Gastrocnemius medialis (tissue), 4 donors: ENCODE measurements at places on chromosomes 2 and 18. TPM values are rescaled to one million over a fixed set of nuclear protein-coding genes. Genes with fewer than 3 reads are reported as not detected.

The REG3A gene
- total RNA-seq: not detected

The HOXD13 gene
- not detected for total RNA-seq

The SPP2 gene
- total RNA-seq: 0.60 TPM

The PRSS56 gene
- total RNA-seq: 1.0 TPM

The CMPK2 gene
- 2.1 TPM for total RNA-seq

The ST8SIA5 gene
- total RNA-seq: 1.7 TPM

The PTPRN gene
- total RNA-seq: not detected

The SPHKAP gene
- total RNA-seq: not detected

The UGT1A10 gene
- total RNA-seq: not detected

The CETN1 gene
- total RNA-seq: not detected

The CCDC85A gene
- 6.5 TPM for total RNA-seq

DNA sequence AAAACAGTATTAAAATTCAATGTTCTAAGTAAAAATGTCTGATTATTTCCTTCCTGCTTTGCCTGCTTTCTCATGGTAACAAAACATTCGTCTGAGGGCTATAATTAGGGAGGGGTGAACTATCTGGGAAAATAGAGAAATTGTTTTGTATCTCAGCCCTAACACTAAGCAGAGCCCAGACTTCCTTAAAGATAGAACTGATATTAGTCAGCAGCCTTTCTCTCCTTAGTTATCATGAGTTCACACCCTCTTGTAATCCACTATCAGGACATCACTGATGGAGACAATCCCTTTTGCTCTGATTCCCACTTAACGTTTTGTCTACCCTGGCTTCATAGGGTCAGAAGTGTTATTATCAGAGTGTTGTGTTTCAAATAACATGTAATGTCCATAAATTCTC, 701.1 kb upstream of the ZEB2 start:
- H3K27me3 ChIP-seq: no peaks in the 10 kb centered on the region
- H3K4me3 ChIP-seq: no peak overlapping the region
- no peak for DNase-seq

DNA sequence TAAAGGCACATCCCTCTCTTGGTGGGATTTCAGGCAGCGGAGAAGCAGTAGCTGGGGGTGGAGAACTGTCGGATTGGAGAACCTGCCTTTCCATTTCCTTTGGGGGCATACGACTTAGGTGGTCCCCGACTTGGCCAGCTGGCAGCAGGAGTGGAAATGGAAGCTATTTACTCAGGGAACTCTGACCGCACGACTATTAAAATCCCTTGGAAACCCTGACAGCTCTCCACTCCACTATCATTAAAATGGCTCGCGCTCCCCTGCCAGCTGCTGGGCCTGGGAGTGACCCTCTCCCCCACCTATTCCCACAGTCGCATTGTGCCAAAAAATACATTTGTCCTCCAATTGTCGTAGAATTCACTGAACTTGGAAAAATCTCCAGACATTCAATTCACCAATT, 77.7 kb upstream of the APCDD1 start:
- no peaks in the 10 kb centered on the region for H3K36me3 ChIP-seq
- no peak overlapping the region for H3K4me3 ChIP-seq
- DNase-seq: no peak
- H3K27ac ChIP-seq: no peak overlapping the region
- no peaks in the 10 kb centered on the region for H3K27me3 ChIP-seq

DNA sequence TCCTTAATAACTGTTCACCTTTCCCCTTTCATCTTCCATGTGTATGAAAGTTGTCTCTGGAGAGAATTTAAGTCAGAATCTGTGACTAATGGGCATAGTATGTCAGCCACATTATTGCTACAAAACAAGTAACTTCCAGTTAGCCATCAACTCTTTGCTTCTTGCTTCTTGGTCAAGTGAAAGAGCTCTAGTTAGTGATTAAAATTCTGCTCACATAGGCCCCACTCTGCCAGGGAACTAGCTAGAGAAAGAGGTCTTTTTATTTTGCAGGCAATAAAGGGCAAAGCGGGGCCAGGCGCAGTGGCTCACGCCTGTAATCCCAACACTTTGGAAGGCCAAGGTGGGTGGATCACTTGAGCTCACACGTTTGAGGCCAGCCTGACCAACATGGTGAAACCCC, 64.6 kb downstream of the COLEC12 start:
- no peak overlapping the region for H3K4me3 ChIP-seq
- no peak overlapping the region for H3K27ac ChIP-seq
- no peaks in the 10 kb centered on the region for H3K27me3 ChIP-seq

- DNase-seq: no peak
- H3K4me1 ChIP-seq: no peaks in the 10 kb centered on the region
- no peaks in the 10 kb centered on the region for H3K36me3 ChIP-seq
- no peak overlapping the region for H3K4me3 ChIP-seq
Measured at GRCh38 chr18:79387214-79387613, 8.5 kb upstream of the NFATC1 start.

DNA sequence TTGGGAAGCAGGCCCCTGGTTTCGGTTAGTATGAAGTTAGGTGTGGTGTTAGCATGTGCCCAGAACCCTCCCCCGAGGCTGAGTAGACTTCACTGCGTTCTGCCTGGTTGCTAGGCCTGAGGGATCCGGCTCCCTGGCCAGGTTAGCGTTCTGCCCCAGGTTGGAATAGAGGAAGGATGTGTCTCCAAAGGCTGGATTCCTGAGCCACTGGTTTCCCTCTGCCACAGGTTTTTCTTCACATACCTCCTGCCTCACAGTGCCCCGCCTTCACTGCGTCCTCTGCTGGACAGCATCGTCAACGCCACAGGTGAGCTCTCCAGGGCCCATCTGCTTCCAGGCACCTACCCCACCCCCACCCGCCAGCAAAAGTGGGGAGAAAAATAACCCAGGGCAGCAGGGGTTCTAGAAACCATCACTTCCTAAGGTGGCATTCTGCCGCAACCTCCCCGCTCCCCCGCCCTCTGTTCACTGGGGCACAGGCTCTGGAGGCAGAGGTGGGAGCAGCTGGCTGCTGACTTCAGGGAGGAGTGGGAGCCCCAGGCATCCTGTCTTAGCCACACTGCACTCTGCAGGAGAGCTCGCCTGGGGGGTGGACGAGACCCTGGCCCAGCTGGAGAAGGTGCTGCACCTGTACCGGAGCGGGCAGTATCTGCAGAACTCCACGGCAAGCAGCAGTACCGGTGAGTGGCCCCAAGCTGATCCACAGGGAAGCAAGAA, 7.1 kb downstream of the PKDCC start:
- no peaks in the 10 kb centered on the region for H3K27me3 ChIP-seq
- H3K4me3 ChIP-seq: peak overlapping the region; percentile 24
- H3K27ac ChIP-seq: peak overlapping the region; percentile 97
- DNase-seq: no peak
- peaks cover 9% of the 10 kb centered on the region for H3K36me3 ChIP-seq

DNA sequence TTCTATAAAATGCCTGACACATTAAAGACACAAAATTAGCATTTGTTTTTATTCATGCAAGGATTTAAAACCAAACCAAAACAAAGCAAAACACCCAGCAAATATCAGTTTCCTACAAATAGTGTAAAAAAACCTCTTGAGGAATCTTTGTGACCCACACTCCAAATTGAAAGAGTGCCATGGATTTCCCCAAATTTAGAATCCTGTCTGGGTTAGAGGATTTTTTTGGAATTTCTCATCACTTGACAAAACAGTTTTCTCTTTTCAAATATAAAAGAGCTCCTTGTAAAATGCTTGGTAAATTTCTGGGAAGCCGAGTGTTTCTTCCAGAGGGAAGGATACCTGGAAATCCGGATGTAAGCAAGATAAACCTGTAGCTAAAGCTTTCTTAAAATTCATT, 1.7 kb upstream of the FN1 start:
- peaks cover 5% of the 10 kb centered on the region for H3K4me1 ChIP-seq
- peaks cover 42% of the 10 kb centered on the region for H3K27me3 ChIP-seq
- peak overlapping the region; percentile 76 for H3K27ac ChIP-seq
- no peak for DNase-seq
- no peak overlapping the region for H3K4me3 ChIP-seq
- no peaks in the 10 kb centered on the region for H3K36me3 ChIP-seq

GRCh38 chr2:99861376-99861760, 281.0 kb downstream of the AFF3 start:
- H3K4me3 ChIP-seq: no peak overlapping the region
- no peaks in the 10 kb centered on the region for H3K4me1 ChIP-seq
- no peak overlapping the region for H3K27ac ChIP-seq
- no peaks in the 10 kb centered on the region for H3K36me3 ChIP-seq
- DNase-seq: no peak
- no peaks in the 10 kb centered on the region for H3K27me3 ChIP-seq

DNA sequence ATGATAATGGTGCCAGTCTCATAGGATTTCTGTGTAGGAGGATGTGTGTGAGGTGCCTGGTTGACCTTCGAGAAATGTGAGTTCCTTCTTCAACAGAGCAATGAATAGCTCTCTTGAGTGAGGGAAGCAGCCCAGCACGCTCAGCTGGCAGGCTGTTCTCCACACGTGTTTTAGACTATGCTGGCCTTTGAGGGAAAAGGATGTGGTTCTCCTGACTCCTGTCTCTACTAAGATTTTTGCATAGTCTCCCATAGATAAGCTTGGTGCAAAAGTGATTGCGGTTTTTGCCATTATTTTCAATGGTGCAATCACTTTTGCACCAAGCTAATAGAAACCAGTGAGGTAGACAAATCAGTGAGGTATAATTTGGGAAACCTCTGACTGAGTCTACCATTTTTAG, 284.1 kb downstream of the SLC4A3 start:
- no peak overlapping the region for H3K4me3 ChIP-seq
- no peak for DNase-seq
- H3K27ac ChIP-seq: no peak overlapping the region
- H3K4me1 ChIP-seq: no peaks in the 10 kb centered on the region
- no peaks in the 10 kb centered on the region for H3K27me3 ChIP-seq

DNA sequence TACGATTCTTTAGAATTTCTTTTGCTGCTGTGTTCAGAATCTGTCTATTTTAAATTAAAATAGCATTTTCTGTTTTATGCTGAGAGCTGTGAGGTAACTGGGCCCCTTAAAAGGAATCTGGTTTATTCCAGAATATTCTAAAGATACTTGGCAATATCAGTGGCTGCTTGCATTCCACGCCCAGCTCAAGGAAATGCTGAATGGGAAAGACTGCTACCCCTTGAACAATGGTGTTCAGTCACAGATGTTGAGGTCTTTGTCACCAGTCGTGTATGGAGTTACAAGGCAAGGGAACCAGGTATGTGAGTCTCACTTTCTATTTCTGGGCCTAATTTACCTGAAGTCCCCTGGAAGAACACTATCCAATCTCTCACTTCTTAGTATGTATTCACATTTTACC, 377.9 kb upstream of the CDH7 start:
- H3K27me3 ChIP-seq: no peaks in the 10 kb centered on the region
- DNase-seq: no peak
- no peaks in the 10 kb centered on the region for H3K4me1 ChIP-seq
- H3K4me3 ChIP-seq: no peak overlapping the region
- no peaks in the 10 kb centered on the region for H3K36me3 ChIP-seq
- H3K27ac ChIP-seq: no peak overlapping the region

- H3K4me3 ChIP-seq: no peak overlapping the region
- H3K4me1 ChIP-seq: no peaks in the 10 kb centered on the region
- no peaks in the 10 kb centered on the region for H3K27me3 ChIP-seq
- H3K27ac ChIP-seq: no peak overlapping the region
- no peak for DNase-seq
Measured at GRCh38 chr2:55493220-55493619, 26.3 kb upstream of the CFAP36 start.
